ENCODE measurements at places on chromosomes 6 and 20. TPM values are rescaled to one million over a fixed set of nuclear protein-coding genes. Genes with fewer than 3 reads are reported as not detected.

CRISP3 gene
- polyA plus RNA-seq, result not detected

IRF4 gene
- polyA plus RNA-seq, result 0.35 TPM

DEFB132 gene
- not detected for polyA plus RNA-seq

DNA sequence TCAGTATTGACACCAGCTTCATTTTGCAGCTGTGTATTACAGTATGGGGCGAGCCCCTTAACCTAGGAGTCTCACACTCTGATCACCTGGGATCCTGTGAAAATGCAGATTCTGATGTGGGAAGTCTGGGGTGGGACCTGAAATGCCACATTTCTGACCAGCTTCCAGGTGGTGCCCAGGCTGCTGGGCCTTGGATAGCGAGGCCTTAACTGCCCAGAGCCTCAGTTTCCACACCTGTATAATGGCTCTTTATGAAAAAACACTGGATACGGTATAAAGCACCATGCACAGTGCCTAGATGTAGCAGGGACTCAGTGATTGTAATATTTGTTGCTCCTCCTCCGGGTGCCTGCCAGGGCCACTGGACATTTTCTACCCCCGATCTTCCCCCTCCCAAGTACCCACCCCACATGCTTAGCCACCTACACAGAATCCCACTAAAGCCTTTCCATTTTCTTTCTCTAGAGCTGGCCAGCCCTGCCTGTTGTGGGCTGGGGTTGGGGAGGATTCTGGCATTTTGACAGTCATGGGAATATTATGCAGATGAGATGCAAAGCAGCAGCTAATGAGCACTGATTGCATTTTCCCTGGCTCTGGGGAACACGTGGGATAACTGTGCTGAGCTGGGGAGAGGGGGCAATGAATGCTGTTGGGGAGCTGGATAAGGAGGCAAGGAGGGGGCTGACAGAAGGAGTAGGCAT lies 44.8 kb downstream of the SPDEF start:
- no peak overlapping the region for H3K4me3 ChIP-seq
- no peaks in the 10 kb centered on the region for H3K36me3 ChIP-seq
- H3K27me3 ChIP-seq, result no peaks in the 10 kb centered on the region
- peaks cover 39% of the 10 kb centered on the region for H3K4me1 ChIP-seq

GRCh38 chr6:160398674-160399271 lies 50.6 kb downstream of the SLC22A3 start:
- no peaks in the 10 kb centered on the region for H3K4me1 ChIP-seq
- no peak for DNase-seq

DNA sequence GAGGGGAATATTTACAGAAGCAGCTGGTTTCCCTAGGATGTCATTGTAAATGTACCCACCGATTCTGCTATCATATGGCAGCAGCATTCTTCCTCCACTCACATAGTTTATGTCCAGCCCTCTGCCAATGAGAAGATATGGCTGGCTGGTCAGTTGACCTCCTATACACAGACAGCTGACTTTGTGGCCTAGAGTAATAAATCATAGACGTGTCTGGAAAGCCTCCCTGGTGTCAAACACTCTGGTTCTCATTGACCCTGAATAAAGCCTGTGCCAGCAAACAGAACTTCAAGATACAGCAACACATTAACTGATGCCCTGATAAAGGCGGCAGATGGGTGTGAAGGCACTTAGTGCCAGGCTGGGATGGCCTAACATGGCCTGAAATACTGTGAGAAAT lies 52.6 kb downstream of the GPR63 start:
- H3K36me3 ChIP-seq, result no peaks in the 10 kb centered on the region
- no peak for DNase-seq
- no peaks in the 10 kb centered on the region for H3K27me3 ChIP-seq
- H3K4me1 ChIP-seq, result no peaks in the 10 kb centered on the region

GRCh38 chr6:1378065-1379016 lies 11.0 kb upstream of the FOXF2 start:
- H3K4me1 ChIP-seq, result peaks cover 37% of the 10 kb centered on the region
- H3K27ac ChIP-seq, result no peak overlapping the region
- peaks cover 92% of the 10 kb centered on the region for H3K27me3 ChIP-seq
- no peak overlapping the region for H3K4me3 ChIP-seq
- DNase-seq, result no peak
- H3K36me3 ChIP-seq, result no peaks in the 10 kb centered on the region
